NCI-H1092 treated with DMSO at 0.1 percent for 48 hours (cell line): ENCODE measurements at places on chromosomes 2 and 18.

DNA sequence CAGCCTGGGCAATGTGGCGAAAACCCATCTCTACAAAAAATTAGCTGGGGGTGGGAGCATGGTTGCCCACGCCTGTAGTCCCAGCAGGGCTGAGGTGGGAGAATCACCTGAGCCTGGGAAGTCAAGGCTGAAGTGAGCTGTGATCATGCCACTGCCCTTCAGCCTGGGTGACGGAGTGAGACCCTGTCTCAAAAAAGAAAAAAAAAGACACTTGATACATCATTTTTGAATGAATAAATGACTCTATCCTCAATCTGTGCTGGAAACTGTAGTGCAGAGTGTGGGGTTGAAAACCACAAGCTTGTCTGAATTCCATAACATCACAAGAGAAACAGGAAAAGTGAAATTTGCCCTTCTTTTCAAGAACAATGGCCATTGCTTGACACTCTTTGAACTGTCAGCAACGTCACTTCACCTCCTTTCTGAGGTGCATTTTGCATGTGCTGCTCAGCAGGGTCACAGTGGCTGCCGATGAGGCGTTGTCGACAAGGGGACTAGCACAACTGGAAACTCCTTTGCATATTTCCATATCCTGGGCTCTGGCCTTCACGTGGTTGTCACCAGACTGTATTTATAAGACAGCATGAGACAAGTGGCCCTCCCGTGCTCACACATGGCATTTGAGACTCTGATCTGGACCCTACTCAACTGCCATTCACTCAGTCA is 54.2 kb downstream of the DDX1 start:
- DNase-seq, result no peak

DNA sequence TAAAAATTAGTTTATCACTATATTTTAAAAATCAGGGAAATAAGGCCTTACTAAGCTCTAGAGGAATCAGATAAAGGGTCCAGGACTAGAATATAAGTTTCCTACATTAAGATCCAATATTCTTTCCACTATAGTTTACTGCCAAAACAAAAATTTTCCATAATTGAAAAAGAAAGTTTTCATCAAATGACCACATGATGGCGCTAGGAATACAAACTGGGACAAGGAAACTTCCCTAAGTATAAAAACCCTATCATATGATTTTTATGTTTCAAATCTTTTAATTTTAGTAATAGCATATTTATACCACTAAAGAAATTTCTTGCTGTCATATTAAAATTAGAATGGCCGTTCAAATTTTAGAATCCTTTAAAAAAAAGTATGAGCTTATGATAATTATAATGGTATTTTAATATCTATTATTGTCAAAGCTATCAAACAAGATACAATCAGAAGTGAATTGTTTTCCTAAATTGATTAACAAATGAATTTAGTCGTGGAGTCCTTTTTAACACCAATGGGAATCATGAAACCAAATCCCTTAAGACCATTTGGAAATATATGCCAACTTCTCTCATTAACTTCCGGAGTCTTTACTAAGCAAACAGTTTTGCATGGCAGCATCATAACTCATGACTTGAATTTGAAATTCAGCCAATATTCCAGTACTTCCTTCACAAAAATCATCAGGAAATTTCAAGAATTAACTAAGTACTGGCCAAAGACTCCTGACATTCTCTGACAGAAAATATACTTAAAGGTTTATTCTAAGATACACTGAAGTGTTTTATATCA is 70.3 kb downstream of the SCN1A start:
- DNase-seq, result peak; percentile 32

- DNase-seq, result no peak
Measured at GRCh38 chr2:222751821-222752719, 80.6 kb downstream of the MOGAT1 start.

DNA sequence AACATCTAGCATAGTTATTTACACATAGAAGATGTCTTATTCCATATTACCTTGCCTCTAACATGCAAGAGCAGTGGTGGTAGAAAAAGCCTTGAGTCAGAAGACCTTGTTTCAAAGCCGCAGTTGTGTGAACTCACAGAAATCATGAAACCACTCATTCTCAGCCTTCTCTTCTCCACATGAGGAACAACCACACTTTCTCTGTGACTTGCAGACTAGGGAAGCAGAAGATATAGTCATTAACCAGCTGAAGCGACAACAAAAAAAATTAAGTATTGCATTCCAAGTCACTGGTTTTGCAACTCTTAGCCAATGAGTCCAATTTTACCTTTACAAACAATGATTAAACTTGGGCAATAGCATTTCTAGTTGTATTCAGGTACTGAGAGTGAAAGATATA is 19.0 kb downstream of the TWSG1 start:
- DNase-seq, result no peak

DNA sequence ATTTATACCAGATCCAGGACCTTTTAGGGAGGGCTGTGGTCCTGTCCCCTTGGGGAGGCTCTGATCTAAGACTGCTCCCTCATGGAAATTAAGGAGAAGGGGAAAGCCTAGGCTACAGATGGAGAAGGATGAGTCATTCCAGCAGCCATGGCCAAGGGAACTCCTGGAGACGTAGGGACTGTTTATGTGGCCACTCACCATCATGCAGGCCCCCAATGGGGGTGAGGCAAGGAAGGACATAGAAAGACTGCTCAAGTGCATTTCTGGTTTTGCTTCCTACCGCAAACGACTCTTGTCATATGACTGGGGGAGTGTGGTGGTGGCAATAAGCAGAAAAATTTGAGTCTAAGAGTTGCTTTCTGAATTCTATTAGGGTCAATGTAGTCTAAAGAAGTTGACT is 54.0 kb upstream of the CYP1B1 start:
- DNase-seq, result no peak

DNA sequence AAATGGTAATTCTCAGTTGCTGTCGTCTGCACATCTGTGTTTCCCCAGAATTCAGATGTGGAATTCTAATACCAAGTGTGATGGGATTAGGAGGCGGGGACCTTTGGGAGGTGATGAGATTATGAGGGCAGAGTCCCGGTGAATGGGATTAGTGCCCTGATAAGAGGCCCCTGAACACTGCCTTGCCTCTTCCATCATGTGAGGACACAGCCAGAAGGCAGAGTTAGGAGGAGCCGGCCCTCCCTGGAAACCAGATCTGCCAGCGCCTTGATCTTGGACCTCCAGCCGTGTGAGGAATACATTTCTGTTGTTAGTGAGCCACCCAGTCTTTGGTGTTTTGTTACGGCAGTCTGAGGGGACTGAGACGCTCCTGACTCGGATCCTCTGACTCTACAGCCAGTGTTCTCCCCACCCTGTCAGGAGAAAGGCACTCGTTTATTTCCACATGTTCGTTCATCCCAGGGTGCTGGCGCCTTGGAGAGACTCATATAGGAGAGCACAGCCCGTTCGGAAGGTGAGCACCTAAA is 395.0 kb downstream of the ZNF516 start:
- no peak for DNase-seq

DNA sequence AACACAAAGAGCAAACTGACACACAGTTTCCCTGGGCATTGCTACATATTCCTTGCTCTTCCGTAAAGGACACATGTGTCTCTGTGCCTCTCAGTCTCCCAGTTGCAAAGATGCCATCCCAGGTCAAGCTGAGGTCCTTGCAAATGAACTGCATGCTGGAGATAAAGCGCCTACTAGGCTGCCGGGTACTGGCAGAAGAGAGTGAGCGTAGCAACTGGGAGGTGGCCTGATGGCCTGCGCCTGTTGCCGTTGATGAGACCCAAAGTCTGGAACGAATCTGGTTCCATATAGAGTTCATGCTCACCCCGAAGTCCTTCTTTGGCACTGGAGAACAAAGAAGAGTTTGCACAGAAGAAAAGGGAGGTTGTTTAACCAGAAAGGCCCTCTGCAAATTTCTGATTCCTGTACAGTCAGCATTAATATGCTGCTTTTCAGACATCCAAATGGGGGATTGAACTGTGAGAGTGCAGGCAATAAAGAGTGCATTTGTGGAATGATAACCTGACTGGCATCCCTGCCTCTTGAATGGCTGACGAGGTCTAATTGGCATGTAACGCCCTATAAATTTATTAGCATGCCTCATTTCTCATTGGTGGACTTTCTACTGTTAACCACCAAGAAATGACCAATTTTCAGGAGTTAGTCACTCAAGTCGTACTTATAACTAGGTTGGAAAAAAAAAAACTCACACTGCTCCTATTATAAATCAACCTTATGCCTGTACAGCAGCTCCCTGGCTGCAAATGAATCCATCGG is 78.7 kb downstream of the GBX2 start:
- no peak for DNase-seq

GRCh38 chr2:192195548-192196418 is 1.1 kb upstream of the TMEFF2 start:
- no peak for DNase-seq

GRCh38 chr2:54041135-54041534 is 70.3 kb upstream of the PSME4 start:
- DNase-seq, result no peak

DNA sequence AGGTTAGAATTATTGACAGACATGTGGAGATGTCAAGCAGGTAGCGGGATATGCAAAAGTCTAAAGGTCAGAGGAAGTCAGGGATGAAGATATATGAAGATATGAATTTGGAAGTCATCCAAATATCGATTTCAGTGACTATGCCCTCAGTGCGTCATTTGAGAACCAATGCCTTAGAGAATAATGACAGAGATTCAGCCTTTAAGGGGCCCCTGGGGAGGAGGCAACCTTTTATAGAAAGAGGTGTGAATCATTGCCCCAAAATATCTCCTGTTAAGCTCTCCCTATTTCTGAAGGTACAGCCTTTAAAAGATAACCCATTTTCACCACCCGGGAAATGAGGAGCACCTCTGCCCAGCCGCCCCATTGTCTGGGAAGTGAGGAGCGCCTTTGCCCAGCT is 223.4 kb downstream of the NCKAP5 start:
- no peak for DNase-seq

GRCh38 chr2:21924640-21925285 is 801.0 kb downstream of the TDRD15 start:
- no peak for DNase-seq

GRCh38 chr2:180604077-180604476 is 376.3 kb upstream of the UBE2E3 start:
- no peak for DNase-seq

DNA sequence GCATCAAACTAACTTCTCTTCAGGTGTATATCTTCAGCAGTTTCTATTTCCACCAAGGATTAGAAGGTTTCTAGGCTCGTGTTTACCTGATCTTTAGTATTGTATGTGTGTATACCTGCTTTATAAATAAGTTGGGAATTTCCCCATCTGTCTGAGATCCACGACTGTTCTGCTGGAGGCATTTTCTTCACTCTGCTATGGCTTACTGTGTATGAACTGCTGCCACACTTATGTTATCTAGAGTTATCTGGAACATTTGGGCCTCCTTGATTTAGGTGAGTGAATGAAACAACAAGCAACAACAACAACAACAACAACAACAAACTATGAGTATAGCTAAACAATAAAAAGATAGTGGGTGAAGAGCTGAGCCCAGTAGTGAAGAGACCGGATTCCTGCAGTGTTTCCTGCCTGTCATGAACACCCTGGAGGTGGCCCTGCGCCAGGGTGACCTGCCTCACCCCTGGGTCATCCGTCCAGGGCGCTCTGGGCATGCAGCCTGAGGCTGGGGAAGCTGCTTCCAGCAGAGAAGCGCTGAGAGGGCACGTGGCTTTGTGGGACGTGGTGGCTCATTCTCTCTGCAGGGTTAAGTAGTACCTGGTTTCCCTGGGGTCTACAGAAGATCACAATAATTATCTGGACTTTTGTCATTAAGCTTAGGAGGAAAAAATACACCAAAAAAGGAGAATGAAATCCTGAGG is 56.1 kb upstream of the GATA6 start:
- DNase-seq, result no peak

DNA sequence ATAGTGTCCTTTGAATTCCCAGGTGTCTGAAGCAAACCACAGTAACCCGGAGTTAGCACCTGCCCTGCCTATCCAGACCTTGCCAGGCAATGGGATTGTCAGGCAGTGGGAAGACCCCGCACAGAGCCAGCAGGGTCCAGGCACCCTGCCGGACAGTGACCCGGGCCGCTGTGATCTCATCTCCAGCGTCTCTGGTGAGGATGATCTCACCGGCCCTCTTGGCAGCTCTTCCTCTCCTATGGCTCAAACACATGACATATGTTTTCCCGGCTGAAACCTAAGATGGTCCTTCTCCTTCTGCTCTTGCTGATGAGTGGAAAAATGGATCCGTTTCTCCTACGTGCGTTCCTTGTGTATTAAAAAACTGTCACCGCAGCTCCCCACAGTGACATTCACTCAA is 75.1 kb downstream of the ACOXL start:
- no peak for DNase-seq

GRCh38 chr2:168244318-168244717 is 3.1 kb downstream of the STK39 start:
- DNase-seq, result peak; percentile 56

DNA sequence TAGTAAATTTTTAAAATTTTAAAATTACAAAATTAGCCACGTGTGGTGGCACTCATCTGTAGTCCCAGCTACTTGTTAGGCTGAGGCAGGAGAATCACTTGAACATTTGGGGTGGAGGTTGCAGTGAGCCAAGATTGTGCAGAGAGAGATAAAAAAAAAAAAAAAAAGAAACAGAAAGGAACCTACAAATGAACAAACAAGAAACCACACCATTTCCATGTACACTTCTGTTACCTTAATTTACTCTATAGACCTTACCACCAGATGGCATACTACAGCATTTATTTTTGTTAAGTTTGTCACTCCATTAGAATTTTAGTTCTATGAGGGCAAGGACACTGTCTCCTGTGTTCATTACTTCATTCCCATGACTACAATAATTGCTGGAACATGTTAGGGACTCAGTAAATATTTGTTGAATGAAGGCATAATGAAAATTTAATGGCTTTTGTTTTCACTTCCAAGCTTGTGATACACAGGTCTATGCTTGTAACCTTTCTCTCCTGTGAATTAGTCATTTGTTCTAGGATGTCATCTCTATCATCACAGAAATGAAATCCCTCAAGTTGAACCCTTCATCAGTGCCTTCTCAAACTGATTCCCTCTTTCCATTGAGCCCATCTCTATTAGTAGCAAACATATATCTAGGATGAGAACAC is 76.0 kb downstream of the ARHGAP15 start:
- DNase-seq, result no peak
